ENCODE measurements at places on chromosomes 1 and 21.
A peak's percentile ranks its signal among the peaks of the same experiment; 100 is the strongest.

DNA sequence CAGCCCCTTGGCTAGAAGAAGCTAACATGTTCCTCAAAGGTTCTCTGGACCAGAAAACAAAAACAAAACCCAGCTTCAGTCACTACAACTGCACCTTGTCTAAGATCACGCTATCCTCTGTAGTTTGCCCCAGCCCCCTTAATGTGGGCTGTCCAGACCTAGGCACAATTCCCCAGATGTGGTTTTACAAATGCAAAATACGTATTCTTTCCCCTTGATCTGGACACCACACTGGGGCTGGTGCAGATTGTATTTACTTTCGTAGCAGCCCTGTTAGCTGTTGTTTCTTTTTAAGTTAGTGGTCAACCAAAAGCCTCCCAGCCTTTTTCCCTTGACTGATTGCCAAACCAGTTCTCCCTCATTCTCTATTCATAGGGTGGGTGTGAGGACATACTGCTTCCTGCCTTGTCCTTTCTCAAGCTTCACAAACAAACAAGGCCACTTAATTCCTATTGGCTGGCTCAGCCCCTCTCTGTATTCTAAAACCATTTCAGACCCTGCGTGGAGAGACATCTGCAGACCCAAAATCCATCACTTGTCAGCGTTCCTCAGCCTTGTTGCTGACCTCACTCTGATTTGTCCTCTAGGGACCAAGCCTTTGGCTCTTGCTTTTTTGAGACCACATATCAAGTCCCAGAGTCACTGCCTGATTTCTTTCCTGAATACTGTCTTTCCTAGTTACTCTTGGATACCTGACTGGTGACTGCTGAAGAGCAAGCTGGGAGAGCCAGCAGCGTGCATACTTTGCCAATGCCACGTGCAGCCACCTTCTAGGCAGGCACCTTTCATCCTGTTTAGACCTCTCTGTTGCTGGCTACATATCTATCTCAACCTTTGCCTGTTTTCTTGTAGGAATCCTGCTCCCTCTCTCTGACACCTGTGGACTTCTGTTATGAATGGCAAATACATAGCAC lies 96.4 kb upstream of the RAB3GAP2 start:
- no peak for DNase-seq

GRCh38 chr1:1179983-1180861 lies 6.5 kb downstream of the TTLL10 start:
- DNase-seq: no peak

DNA sequence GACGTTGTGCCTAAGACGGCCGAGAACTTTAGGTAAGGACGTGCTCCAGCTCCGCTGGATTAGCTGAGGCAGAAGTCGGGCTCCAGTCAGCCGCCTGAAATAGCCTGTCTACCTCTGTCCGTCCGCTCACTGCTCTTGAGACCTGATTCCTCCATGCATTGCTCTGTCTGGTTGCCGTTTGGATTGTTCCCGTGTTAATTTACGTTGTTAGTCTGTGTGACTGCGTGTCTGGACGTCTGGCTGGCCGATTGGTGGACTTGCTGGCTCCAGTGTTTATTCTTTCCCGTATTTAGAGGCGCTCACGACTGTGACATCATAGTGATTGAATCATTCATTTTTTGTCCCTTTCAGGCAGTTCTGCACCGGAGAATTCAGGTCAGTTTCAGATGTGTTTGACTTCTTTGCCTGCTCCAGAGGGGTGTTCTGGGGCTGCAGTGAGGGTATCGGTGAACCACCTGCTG lies 684 bp downstream of the PPIH start:
- DNase-seq: no peak

DNA sequence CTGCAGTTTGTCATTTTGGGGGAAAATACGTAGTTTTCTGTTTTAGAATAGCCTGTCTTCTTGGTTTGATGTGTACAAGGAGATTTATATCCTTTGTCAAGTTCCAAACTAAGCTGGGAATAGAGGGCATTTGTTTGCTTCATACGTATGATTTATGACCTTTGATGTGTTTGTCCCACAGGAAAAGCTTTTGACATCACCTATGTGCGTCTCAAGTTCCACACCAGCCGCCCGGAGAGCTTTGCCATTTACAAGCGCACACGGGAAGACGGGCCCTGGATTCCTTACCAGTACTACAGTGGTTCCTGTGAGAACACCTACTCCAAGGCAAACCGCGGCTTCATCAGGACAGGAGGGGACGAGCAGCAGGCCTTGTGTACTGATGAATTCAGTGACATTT lies 79.9 kb downstream of the LAMC1 start:
- no peak for DNase-seq

DNA sequence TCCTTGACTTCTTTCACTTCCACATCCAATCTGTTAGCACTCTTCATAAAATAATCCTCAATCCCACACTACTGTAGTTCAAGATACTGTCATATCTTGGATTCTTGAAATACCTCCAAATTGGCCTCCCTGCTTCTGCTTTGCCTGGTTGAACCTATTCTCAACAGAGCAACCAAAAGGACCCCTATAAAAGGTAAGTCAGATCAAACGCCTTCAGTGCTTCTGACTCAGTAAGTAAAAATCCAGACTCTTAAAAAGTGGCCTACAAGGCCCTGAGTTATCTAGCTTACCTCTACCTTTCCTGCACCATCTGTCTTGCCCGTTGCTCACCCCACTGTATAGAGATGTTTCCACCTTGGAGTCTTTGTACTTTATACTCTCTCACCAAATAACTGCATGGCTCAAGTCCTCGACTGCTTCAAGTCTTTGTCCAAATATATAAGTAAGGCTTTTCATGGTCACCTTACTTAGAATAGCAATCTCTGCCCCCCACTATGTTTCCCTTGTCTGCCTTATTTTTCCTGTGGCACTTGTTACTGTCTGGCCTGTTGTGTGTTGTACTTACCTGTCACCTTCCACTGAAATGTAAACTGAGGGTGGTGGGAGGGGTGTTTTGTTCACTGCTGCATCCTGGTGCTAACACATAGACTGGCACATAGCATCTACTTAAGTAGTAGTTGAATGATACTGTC lies 5.1 kb upstream of the PIGV start:
- DNase-seq: no peak

DNA sequence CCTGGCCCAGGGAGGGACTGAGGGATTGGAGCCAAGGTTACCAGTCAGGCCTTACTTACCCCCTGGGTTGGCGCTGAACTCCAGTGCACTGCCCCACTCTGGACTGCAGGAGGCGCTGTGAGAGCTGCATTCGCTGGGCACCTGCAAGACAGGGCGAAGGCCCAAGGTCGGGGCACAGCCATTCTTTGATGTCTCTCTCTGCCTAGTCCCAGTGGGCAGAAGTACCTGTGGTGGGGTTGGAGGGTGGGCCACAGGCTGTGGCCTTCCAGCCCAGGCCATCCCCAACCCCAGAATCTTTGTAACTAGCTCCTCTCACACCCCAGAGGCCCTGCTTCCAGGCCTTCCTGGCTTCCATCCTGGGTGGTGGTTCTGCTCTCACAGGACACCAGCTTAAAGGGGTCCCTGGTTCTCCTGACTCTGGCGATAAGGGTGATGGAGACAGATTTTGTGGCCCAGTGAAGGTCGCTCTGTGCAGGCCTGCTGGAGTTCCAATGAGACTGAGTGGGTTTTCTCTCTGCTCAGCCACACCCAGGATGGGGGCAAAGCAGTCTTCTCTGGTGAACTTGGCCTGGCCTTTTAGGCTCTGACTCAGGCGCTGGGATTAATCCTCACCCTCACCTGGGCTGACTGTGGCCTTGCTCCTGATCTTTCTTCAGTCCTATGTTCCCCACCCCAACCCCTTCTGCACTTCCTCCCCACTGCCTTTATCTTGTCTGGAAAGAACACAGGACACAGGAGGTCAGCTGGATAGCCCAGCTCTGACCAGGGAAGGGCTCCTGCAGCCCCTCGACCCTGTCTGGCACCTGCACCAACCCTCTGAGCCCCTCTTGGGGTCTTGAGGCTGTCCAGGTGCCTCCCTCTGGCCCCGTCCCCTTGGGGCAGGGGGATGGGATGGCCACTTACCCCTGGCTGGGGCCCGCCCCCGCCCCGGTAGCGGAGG lies 954 bp downstream of the MYOG start:
- DNase-seq: peak; percentile 35

- no peak for DNase-seq
Observed at GRCh38 chr1:154866257-154867063, 3.6 kb downstream of the KCNN3 start.

DNA sequence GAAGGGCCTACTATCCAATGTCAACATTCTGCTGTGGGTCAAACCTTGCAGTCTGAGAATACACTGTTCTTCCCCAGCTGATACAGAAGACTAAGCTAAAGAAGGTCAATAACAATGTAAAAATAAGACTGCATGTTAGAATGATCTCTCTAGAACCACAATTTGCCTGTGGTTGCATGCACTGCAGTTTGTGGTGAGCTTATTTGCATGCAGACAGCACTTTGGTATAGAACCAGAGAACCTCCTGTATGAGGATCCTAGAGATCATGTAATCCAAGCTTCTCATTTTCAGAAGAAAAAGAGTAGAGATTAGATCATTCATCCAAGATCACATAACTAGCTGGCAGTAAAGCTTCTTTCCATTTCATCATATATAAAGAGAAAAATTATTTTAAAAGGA lies 15.8 kb downstream of the SYNJ1 start:
- no peak for DNase-seq

DNA sequence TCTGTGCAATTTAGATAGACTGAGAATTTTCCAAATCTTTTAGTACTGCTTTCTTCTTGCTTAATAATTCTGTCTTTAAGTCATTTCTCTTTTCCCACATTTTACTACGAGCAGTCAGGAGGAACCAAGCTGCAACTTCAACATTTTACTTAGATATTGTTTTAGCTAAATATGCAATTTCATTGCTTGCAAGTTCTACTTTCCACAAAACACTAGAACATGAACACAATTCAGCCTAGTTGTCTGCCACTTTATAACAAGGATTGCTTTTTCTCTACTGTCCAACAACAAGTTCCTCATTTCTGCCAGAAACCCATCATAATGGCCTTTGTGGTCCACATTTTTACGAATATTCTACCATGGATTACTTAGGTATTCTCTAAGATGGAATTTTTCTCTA lies 36.6 kb downstream of the SORT1 start:
- no peak for DNase-seq

- peak; percentile 63 for DNase-seq
Observed at GRCh38 chr1:89454845-89455521, 69.6 kb upstream of the LRRC8B start.

- DNase-seq: no peak
Observed at GRCh38 chr21:33292724-33293123, 26.6 kb downstream of the IL10RB start.

DNA sequence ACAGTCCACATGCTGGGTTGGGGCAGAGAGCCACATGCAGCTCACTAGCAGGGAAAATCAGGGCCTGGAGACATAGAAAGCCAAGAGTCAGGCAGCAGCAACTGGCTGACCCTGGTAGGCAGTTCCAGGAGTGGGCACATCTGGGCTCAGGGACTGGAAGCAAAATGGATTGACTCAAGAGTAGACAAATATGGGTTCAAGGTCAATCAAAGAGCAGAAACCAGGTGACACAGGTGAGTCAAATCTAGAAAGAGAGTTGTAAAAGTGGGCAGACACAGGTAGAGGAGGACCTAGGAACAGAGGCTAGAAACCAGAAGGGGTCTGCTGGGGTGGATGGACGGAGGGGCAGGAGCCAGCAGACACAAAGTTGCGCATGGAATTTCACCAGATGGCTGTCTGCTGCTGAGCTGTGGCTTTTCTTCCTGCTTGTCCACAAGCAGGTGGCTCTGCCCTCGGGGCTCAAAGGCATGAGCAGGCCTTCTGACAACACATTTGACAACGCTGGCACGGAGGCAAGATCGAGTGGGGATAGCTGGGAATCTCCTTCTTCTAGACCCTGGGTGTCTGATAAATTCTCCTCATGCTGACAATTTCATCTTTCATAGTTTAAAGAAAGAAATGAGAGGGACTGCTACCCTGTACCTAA lies 40.8 kb upstream of the IGSF3 start:
- no peak for DNase-seq

DNA sequence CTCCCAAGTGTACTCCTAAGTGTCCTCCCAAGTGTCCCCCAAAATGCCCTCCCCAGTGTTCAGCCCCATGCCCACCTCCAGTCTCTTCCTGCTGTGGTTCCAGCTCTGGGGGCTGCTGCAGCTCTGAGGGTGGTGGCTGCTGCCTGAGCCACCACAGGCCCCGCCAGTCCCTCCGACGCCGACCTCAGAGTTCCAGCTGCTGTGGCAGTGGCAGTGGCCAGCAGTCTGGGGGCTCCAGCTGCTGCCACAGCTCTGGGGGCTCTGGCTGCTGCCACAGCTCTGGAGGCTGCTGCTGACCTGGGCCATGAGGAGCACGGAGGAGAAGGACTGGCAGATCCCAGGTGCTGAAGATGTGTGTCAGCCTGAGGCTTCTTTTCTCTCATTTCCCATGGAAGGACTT lies 993 bp downstream of the LCE5A start:
- no peak for DNase-seq

DNA sequence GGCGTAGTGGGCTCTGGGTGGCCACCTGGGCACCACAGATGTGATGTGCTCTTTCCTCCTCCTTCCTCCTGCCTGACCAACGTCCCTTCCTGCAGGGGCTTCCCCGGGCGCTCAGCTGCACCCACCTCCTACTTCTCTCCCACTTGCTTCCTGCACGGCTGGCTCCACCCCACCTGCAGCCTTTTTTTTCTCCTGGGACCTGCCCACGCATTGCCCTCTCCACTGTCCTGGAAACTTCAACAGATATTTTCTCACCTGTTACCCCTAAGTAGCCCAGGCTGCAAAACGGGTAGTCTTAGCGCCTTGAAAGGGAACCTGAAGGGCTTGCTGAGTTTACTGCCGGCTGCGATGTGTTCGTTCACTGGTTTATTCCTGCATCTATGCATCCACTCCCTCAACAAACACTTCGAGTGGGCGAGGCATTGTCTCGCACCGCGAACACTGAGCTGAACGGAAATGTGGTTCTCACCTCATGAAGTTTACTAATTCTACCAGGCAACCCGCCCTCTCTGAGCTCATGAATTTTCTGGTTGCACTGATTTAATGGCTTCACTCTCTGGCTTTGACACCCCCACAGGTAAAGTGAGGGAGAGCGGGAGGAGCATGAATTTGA lies 23.6 kb downstream of the ZBTB18 start:
- DNase-seq: peak; percentile 51

- DNase-seq: no peak
Observed at GRCh38 chr1:86239490-86239889, 82.9 kb upstream of the COL24A1 start.

GRCh38 chr1:108961752-108962486 lies 1.4 kb downstream of the CLCC1 start:
- no peak for DNase-seq

DNA sequence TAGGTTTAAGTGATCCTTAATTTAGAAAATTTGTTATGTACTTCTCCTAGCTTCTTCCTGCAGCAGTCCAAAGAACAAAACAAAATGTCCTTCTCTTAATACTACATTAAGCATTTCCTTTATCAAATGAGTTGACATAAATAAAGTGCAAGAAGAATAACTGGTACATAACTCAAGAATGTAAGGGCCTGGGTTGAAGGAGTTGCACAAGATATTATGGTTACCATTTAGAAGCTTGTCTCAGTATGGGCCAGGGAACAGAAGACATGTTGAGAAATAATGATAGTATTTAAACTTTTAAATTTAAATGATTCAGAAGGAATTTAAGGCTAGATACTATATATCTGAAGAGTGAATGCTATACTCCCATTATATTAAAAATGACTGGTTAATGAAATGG lies 23.5 kb downstream of the SUCO start:
- DNase-seq: no peak

Data from activated T-cell treated with anti-CD3 and anti-CD28 coated beads, Interleukin-2, amount 50 U/mL, for 72 hours (primary cell).